ENCODE measurements at places on chromosomes 2 and 18.
A peak's percentile ranks its signal among the peaks of the same experiment; 100 is the strongest.

DNA sequence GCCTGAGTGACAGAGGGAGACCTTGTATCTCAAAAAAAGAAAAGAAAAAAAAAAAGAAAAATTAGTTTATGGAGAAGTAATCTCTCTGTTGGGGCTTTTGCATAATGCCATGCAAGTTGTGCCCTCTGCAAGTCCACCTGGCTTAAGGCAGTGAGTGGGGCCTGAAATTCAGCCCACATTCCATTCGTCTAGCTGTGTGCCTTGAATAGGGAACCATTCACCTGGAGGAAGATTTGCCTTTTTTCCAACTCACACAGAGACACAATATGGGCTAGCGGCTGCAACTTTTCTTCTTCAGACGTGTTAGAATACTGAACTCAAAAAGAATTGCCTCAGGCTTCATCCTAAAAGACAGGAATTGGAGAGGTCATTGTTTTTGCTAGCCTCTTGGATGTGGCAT lies 160.0 kb upstream of the STON1 start:
- no peak for DNase-seq

- DNase-seq: no peak
Measured at GRCh38 chr2:78061301-78061700, 539.1 kb upstream of the LRRTM4 start.

DNA sequence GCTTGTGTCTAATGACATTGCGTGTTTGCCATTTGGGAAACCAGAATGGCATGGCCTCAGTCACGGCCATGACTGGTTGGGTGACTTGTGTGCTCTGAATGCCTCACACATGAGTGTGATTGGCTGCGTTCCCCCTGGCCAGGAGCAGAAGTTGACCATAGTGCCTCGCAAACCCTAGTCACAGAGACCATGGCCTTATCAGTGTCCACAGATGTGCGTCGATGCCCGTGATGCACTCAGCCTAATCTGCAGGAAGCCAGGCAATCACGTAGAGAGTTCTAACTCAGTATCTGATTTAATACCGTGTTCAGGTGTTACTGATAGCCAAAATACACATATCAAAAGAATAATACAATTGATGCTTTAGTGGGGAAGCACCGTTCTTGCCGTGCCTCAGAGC lies 64.0 kb downstream of the BOLA3 start:
- no peak for DNase-seq

- no peak for DNase-seq
Measured at GRCh38 chr2:48050711-48051110, 144.4 kb upstream of the FBXO11 start.

GRCh38 chr2:13686262-13686661 lies 946.3 kb upstream of the LRATD1 start:
- no peak for DNase-seq

- no peak for DNase-seq
Measured at GRCh38 chr2:28399956-28400355, 7.3 kb downstream of the FOSL2 start.

- peak; percentile 44 for DNase-seq
Measured at GRCh38 chr2:28233164-28233676, 159.4 kb upstream of the FOSL2 start.

DNA sequence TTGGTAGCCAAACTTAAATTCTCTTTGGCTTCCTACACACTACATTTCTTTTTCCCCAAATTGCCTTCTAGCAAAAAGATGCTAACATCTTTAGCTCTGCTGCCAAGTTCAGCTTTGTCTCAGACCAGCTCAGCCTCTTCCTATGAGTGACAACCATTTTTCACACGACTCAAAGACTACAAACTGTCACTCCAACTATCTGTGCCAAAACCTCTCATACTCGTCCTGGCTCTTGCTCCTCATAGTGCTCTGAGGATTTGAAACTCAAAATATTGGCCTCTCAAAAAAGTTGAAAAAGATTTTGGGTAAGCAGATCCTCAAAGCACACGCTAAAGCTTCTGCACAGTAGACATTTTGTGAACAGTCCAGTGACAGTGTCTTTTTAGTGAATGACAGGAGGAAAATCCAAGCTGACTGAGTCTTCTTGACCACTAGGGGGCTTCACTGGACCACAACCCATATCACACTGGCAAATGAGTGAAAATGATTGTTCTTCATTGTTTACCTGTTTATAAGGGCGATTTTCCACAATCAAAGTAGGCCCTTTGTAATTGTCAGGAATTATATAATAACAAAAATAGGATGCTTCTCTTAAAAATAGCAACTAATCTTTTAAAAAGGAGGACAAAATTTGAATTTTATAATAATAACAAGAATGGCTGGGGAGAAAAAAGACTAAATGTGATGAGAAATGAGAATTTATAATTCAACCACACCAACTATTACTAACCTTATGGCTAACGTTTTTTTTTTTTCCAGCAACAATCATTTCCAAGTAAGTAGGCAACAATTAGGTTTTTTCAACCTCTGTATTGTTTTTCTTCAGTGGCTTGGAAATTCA lies 85.5 kb upstream of the PGAP1 start:
- peak; percentile 83 for DNase-seq

DNA sequence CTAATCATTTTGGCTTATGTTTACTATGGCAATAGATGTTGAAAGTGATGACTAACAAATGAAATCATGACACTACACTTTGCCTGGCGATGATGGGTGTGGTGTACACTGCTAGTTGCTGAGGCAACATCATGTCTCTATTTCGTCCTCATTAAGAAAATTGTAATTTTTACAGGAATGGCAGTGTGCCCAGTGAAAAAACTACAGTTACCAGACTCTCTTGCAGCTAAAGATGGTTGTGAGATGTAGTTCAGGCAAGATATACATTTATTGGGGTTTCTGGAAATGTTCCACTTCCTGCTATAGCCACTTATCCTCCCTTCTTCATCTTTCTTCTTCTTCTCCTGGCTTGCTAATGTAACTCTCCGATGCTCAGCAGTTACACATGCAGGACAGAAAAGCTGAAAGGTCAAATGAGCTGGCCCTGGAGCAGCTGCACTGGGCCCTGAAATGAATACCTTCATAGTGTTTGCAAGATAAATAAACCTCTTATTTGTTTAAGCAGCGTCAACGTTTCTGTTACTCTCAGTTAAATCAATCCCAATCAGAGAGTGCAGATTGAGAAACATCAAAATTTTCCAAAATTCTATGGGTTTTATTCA lies 46.0 kb downstream of the SOCS6 start:
- DNase-seq: no peak

- DNase-seq: no peak
Measured at GRCh38 chr18:35141567-35142274, 99.1 kb upstream of the ZNF397 start.

GRCh38 chr2:100621371-100621951 lies 58.7 kb downstream of the PDCL3 start:
- no peak for DNase-seq

DNA sequence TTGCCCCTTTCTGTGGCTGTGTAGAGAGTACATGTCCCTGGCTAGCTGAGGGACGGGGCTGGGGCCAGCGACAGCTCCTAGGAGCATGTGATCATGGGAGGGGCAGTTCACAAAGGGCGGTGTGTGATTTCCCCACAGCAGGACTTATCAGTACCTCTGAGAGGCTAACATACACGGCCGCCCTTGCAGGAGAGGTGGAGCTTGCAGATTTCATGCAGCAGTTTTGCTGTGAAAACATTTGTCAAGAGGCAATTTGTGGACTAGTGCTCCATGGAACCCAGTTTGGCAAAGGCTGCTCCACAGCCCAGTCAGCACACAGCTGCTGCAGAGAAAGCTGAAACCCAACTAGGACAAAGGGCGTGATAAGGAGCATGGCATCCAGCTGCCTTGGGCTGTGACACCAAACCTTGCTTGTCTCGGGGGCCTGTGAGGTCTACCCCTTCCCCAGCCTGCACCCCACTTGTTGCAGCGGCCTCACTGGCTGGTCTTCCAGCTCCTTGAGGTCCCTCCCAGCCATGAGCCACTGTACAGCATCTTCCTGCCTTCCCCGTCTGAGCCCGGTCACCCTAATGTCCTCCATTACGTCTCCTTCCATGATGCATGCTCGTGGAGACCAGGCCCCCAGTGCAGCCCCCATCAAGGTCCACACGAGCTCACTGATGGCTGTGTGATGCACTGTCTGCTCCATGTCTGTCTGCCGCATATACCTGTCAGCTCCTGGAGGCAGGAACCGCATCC lies 121.4 kb upstream of the HDAC4 start:
- DNase-seq: no peak

DNA sequence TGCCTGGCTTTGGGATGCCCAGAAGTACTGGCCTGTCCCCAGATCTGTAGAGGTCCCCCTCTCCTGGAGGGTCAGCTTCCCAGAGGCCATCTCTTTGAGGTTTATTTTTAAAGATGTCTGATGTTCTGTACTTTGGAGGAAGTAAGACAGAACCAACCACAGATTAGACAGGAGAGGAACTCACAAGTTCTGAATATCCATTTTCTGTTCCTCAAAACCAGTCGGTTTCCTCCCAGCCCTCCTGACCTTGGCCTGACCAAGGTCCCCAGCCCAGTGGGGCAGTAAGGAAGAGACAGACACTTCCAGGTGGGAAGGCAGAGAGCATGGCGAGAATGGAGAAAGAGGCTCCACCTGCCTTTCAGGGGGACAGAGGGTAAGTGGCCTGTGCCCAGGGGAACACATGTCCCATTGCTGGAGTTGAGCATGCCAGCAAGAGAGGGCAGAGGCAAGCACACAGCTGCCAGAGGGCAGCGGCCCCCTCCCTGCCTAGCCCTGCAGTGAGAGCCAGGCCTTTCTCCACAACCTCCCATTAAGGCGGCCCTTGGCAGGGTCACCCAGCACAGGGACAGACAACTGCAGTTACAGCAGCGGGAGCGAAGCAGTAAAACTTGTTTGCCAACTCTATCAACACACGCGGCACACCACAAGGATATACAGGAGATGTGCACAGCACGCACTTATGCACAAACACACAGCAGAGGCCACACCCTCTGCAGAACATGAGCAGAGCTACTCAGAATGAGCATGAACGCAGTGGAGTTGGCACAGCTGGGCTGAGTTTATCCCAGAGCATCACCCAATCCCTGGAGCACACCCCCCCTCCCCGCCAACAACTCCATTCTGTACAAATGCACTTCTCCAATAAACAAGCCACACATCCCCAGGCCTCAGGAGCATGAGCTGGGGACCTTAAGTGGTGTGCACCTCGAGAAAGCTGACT lies 18.5 kb upstream of the SEMA4C start:
- no peak for DNase-seq

DNA sequence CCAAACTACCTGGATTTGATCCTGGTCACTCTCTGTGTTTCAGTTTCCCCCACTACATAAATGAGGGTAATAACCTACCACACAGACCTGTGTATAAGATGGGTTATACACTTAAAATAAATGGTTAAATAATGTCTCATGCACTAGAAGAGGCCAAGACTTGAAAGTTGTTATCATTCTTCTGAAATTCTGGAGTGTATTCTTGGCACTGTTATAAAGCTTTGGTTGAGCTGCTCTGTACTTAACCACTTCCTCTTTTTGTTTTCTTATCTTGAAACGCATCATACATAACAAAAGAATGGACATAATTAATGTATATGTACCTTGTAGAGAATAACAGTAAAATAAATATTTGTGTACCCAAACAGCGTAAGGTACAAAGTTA lies 281.0 kb downstream of the AFF3 start:
- no peak for DNase-seq

DNA sequence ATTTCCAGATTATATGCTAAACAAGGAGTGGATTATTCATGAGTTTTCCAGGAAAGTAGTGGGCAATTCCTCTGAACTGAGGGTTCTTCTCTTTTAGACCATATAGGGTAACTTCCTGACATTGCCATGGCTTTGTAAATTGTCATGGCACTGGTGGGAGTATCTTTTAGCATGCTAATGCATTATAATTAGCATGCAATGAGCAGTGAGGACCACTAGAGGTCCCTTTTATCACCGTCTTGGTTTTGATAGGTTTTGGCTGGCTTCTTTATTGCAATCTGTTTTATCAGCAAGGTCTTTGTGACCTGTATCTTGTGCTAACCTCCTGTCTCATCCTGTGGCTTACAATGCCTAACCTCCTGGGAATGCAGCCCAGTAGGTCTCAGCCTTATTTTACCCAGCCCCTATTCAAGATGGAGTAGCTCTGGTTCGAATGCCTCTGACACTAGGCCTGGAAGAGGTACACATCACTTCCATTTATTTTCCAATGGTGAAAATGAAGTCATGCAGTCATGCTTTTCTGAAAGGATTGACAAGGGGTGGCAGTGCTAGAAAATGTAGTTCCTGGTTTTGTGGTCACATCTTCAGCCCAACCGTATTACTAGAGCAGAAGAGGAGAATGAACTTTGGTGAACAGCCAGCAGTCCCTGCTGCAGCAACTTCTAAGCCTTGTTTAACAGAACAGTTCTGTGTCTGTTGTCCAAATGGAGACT lies 26.6 kb upstream of the ITGA4 start:
- peak; percentile 54 for DNase-seq

- DNase-seq: peak; percentile 63
Measured at GRCh38 chr18:2906704-2907549, 60.1 kb downstream of the EMILIN2 start.

DNA sequence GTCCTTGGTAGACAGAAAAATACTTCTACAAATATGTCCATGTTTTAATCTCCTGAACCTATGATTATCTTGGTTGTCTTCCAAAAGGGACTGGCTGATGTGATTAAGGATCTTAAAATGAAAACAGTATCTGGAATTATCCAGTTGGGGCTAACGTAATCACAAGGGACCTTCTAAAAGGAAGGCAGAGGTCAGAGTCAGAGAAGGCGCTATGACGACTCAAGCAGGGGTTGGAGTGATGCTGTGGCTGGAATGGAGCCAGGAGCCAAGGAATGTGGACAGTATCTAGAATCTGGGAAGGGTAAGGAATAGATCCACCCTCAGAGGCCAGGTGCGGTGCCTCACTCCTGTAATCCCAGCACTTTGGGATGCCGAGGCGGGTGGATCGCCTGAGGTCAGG lies 4.2 kb upstream of the USP14 start:
- no peak for DNase-seq

GRCh38 chr18:79870301-79871025 lies 72.7 kb downstream of the KCNG2 start:
- no peak for DNase-seq

DNA sequence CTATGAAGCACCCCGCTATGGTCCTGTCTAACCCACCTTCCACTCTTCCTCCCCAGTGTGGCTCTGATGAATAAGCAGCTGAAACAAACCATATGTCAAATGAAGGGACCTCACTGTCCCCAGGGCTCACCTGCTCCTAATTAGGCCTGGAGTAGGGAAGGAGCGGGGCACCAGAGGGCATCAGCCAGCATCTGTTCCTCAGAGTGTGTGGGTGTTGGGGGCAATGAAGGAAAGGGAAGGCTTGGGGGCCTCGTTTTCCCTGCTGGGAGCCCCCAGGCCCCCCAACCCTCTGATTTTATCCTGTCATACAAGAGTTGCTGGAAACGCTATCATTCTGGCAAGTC lies 274.7 kb downstream of the HAUS1 start:
- no peak for DNase-seq

Measured in A673 (cell line).